ENCODE measurements at places on chromosomes 7 and 10.

GRCh38 chr7:144884896-144885295 lies 49.0 kb upstream of the TPK1 start:
- DNase-seq, result no peak

DNA sequence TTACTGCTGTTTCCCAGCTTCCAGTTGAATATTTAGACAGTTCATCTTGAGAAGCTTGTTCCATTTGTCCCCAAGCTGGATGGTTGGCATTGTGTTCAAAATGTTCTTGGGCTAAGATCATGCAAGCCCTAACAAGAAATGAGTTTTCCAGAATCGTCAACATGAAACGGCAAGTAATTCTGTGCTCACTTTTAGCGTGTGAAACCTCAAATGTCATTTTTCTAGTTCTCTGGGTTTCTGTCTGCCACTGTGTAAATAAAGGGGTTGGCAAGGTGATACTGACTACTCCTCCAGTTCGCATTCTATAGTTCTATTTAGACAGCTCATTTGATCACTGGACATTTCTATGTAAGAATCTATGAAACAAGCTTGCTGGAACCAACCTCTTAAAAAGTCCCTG lies 194.0 kb downstream of the AHR start:
- DNase-seq, result no peak

DNA sequence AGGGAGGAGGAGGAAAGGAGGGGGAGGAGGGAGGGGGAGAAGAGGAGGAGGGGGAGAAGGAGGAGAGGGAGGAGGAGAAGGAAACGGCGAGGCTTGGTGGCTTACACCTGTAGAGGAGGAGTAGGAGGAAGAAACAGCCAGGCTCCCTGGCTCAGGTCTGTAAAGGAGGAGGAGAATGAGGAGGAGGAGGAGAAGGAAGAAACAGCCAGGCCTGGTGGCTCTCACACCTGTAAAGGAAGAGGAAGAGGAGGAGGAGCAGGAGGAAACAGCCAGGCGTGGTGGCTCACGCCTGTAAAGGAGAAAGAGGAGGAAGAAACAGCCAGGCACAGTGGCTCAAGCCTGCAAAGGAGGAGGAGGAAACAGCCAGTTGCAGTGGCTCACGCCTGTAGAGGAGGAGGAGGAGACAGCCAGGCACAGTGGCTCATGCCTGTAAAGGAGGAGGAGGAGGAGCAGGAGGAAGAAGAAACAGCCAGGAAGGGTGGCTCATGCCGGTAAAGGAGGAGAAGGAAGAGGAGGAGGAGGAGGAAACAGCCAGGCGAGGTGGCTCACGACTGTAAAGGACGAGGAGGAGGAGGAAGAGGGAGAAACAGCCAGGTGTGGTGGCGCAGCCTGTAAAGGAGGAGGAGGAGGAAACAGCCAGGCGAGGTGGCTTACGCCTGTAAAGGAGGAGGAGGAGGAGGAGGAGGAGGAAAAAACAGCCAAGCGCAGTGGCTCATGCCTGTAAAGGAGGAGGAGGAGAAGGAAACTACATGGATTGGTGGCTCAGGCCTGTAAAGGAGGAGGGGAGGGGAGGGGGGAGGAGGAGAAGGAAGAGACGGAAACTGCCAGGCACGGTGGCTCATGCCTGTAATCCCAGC lies 14.9 kb upstream of the CRCP start:
- peak; percentile 64 for DNase-seq

DNA sequence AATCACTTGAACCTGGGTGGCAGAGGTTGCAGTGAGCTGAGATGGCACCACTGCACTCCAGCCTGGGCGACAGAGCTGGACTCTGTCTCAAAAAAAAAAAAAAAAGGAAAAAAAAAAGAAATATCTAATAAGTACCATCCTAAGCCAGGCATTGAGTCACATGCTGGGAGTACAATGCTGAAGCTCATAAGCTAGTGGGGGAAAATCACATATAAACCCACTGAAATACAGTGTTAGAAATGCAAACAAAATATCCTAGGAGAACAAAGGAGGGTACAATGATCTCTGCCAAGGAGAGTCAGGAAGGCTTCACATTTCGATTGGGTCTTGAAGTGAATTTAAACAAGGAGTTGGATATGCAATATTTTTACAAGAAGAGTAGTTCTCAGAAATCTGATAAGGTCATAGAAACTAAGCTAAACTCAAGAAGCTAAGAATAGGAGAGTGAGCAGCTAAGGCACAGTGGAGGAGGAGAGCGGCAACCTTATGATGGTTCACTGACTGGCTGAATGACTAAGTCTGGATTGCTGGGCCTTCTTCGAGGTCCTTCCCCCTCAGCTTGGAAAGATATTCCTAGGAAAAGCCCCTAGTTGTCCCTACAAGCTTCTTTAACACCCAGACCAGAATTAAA lies 115.5 kb downstream of the PHTF2 start:
- DNase-seq, result no peak

- no peak for DNase-seq
Measured at GRCh38 chr10:24790073-24790472, 66.4 kb upstream of the ARHGAP21 start.

DNA sequence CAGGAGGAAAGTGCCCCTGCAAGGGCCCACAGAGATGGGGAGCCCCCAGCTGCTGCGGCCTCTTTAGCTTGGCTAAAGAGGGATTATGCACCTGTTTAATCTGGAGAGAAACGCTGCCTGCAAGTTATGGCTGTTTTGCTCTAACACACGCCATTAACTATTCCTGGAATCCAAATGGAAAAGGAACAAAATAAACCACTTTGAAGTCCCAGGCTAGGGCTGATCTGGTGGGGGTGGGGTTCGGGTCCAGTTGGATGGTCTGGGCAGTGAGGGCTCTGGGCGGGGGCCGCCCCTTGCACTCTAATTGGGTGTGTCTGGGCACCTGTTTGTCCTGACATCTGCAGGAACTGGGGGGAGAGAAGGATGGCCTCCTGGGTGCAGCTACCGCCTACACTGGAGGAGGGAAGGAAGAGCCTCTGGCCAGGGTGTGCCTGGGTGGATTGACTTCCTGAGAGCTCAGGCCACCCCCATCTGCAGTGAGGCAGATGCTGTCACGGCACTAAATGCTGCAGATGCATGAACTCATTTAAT lies 300.6 kb downstream of the ZEB1 start:
- no peak for DNase-seq

GRCh38 chr10:112215342-112215774 lies 31.8 kb upstream of the GPAM start:
- DNase-seq, result no peak

GRCh38 chr10:75744261-75744660 lies 312.8 kb downstream of the LRMDA start:
- no peak for DNase-seq

DNA sequence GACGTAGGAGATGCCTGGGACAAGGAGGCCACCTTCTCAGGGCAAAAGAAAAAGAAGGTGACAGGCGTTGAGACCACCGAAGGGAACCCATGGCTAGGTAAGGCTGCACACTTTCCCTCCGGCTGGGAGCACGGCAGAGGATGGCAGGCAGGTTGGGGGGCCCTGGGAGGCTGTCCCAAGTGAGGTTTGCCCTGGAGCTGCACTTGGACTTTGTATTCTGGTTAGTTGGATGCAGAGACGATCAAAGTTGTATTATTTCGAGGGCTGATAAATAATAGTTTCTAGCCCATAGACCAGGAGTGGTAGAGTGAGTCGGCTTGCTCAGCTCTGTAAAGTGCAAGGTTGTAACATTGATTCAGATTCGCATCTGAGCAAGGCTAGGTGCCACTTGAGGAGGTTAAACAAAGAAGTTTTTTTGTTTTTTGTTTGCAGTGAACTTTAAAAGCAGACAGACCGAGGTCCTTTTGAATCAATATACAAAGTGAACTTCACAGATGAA lies 608 bp downstream of the ENTPD7 start:
- no peak for DNase-seq

- no peak for DNase-seq
Measured at GRCh38 chr7:72781631-72782030, 46.4 kb downstream of the TYW1B start.

DNA sequence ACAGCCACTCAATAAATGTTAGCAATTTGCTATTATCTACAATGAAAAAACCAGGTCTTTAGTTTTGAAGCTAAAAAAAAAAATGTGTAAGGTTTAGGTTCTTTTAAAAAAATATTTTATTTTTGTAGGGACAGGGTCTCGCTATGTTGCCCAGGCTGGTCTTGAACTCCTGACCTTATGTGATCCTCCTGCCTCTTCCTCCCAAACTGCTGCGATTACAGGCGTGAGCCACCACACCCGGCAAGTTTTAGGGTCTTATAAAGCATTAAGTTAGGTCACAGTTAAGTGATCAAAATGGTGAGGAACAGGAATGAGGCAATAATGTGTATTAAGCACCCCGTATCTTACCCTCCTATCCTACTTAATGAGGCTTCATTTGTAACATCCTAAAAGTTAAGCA lies 774 bp downstream of the SEM1 start:
- no peak for DNase-seq

- DNase-seq, result no peak
Measured at GRCh38 chr10:103648251-103648635, 154.7 kb downstream of the NEURL1 start.

- DNase-seq, result peak; percentile 13
Measured at GRCh38 chr10:110865186-110865808, 6.4 kb upstream of the PDCD4 start.

DNA sequence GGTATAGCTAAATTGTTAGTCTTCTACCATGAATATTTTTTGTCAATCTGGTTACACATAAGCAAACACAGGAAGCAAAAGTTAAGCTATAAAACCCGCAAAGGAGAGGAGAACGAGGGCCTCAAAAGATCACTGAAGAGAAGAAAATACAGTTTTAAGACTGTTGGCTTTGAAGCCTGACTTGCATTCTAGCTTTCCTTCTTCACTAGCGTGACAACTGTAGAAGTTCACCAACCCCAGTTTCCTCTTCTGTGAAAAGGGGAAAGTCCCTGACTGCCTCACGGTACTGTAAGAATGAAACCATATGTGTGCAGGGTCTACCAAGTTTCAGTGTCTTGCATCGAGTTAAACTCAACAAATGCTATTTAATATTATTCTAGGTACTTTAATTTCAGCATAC lies 7.5 kb upstream of the LRRN3 start:
- DNase-seq, result peak; percentile 70

- DNase-seq, result no peak
Measured at GRCh38 chr10:13270877-13271551, 28.9 kb downstream of the PHYH start.

DNA sequence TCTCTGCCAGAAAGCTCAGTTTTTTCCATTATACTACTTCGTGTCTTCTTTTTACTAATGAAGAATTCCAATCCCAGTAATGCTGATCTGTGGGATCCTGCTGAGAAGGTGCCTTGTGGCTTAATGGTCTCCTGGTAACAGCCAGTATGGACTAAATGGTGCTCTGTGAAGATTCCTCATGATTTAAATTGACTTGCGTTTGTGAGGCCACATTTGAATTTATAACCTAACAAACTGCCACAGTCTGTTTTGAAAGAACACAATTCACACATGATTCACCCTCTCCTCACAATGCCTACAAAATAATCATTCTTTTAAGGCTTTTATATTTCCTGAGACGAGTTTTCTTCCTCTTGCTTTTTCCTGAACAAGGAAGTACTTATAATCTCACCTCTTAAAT lies 140.0 kb downstream of the MBL2 start:
- DNase-seq, result no peak

DNA sequence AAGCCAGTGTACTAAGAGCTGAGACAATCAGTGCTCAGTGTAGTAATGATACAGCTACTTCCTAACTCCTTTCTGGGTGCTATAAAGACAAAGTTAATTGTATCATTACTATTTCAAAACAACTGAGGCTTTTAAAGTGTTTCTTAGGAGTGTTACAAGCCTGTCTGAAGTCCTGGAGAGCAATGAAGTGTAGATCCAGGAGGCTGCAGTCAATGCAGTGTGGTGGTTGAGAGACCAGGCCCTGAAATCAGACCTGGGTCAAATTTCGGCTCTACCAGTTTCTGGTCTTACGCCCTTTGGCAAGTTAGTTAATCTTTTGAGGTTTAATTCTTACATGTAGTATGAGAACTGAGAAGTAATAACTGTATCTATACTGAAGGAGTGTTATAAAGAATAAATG lies 387.0 kb downstream of the SDK1 start:
- no peak for DNase-seq

DNA sequence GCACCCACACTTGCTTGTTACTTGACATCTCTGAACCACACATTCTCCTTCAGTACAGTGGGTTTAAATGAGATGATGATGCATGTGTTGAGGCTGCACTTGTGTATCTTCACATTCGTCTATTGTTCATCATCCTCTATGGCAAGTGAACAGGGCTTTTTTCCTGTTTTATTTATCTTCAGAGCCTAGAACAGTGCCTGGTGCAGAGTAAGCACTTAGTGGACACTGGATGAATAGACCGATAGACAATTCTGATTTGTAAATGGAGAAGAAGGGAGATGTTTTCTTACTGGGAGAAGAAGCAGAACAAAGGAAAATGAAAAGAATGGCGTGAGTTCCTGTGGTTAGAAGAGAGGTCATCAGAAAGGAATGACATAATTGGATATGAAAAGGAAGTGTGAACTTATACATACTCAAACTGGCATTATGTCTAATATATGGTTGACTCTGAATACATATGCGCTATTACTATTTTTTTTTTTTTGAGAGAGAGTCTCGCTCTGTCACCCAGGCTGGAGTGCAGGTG lies 99.7 kb downstream of the AVL9 start:
- DNase-seq, result no peak

- peak; percentile 65 for DNase-seq
Measured at GRCh38 chr7:42014625-42015618, 222.1 kb downstream of the GLI3 start.

GRCh38 chr7:132998763-132999162 lies 83.1 kb downstream of the CHCHD3 start:
- DNase-seq, result no peak

- DNase-seq, result no peak
Measured at GRCh38 chr7:87144173-87144657, 8.0 kb upstream of the DMTF1 start.

- no peak for DNase-seq
Measured at GRCh38 chr7:131170440-131171271, 157.0 kb upstream of the MKLN1 start.

DNA sequence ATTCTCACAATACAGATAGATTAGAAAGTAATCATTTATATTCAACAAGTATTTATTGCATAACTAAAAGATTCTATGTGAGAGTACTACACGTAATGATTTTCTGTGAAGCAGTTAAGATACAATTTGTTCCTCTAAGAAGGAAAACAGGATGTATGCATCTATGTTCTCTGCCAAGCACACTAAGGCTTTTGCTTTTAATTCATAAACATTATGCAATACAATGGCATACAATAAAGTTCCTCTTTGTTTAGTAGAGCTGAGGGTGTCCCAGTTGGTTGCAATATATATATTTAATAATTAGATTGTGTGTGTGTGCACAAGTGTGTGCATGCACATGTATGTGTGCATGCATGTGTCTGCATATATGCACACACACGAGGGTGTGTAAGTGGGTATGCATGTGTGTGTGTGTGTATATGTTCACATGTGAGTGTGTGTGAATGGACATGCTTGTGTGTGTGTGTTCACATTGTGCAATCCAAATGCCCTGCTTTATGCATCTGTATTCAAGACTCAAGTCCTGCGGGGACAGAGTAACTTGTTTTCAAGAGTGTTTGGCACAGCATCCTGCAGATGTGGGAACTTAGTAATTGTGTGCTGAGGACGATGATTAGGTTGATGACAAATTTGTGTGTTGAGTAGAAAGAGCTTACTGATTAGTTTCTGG lies 481.5 kb upstream of the KLF6 start:
- DNase-seq, result no peak

Data from activated naive CD4-positive, alpha-beta T cell treated with anti-CD3 and anti-CD28 coated beads for 36 hours (primary cell).